ENCODE measurements at places on chromosomes 6 and 20.

DNA sequence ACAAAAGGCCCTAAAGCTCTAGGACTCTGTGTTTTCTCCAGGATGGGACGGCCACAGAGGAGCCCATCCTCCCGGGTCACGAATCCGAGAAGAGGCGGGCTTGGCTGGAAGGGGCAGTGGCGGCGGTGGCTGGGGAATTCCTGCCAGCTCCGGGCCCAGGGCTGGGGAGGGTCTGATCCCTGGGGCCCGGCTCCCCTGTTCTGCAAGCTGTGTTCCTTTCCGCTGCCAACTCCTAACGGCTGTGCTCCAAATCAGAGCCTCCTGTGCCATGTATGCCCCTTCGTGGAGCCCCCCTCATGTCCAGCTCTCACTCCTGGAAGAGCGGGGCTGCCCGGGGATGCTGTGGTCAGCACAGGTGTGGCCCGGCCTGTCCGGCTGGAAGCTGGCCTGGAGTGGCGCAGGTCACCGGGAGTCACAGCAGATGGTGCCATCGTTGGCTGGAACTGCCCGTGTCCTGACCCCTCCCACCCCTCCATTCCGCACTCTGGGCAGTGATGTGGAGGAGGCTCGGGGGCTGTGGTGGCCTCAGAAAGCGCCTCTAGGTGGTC lies 88.2 kb upstream of the MPC1 start:
- no peak for DNase-seq

DNA sequence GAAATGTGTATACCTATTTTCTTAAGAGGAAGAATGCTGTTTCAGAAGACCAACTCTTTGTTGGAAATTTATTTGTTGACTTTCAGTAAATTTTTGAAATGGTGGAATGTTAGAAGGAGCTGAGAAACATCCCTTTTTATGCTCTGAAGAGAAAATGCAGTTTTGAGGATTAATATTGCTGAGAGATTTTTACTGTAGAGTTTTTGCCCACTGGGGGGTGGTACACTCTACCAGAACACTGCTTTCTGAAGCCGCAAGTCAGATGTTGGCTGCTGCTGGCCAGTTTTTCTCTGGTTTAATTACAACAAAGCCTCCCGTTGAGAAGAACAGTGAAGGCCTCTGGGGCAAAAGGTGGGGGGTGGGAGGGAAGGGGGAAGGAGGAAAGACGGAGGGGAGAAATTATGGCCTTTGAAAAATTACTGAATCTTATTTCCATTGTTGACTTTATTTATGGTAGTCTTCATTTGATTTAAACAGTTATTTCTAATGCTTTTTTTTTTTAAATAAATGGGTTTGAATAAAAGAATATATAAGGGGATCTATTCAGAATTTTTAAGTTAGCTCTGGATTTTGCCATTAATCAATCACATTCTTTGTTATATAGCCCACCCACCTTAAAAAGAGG lies 3.0 kb downstream of the FLRT3 start:
- no peak for DNase-seq

GRCh38 chr6:100892116-100892515 lies 11.0 kb upstream of the ASCC3 start:
- DNase-seq: no peak

DNA sequence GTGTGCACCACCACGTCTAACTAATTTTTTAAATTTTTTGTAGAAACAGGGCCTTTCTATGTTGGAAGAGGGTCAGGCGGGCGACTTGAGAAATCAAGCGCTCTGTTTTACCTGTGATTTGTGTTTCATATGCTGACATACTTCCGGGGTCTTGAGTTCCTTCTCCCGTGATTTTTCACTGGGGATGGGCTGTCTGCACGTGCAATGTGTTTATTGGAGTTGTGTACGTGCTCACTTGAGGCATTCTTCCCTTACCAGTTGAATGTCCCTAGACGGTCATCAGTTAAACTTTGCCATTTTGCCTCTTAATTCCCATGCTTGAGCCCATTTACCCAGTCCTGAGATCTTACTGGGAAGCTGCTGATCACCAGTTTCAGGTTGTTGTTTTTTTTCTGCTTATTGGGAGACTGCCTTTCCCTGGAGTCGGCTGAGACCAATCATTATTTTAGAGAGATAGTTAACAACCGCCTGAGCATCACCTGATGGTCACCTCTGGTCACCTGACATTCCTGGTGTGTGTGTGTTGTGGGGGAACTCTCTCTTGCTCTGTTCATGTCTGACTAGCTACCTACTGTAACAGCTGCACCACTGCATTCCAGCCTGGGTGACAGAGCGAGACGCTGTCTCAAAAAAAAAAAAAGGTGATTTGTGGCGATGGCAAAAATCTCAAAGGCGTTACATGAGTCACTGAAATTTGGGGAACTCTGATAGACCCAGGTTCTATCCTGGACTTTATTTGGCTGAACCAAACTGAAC lies 34.8 kb upstream of the NCOA3 start:
- no peak for DNase-seq

DNA sequence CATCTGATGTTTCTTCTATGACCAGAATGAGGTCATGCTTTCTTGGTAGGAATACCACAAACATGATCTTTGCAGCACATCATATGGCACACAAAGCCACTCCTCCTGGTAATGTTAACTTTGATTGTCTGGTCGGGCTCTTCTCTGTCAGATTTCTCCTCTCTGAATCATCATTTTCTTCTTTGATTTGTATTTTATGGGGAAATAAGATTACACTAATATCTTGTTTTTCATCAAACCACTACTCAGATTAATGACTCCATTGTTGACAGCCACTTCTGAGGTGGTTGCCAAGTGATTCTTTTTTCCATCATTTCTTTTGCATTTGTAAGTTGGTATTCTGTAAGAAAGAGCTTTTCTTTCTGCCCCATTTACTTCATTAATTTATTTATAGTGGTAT lies 29.5 kb downstream of the TRMT11 start:
- no peak for DNase-seq

All from stimulated activated CD4-positive, alpha-beta T cell treated with anti-CD3 and anti-CD28 coated beads, Interleukin-1b, Interleukin-23, amount 100 ng/mL, for 24 hours (primary cell).